ENCODE measurements at places on chromosomes 6 and 20.

GRCh38 chr6:16736856-16737775 is 24.1 kb downstream of the ATXN1 start:
- no peak for DNase-seq

DNA sequence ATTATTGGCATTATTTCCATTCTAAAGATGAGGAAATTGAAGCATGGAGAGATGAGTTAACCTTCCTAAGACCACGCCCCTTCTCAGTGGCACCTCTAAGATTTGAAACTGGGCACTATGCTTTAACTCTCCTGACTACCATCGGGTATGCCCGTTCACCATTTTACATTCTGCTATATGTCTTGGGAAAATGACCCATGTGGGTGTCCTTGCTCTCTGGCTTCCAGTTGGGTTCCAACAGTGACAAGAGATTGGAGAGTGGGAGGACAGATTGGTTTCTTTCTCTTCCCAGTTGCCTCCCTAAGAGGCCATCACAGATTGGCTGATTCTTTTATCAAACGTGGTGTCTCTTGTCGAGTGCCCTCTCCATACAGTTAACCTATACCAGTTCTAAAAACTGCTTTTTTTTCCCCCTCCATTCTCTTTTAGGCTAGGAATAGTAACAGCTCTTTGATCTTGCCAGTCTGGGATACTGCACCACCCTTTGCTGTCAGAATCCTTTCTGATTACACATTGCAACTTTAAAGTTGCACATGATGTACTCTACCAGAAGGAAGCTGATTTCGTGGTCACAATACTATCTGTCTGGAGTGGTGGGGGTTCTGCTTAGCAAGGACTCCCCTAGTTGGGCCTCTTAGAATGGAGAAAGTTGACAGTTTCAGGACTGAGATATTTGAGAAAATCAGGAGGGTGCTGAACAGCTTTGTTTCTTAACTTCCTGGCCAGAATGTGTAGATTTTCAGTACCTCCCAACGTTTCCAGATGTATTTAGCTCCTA is 88.0 kb upstream of the ELOVL5 start:
- DNase-seq, result no peak

- DNase-seq, result no peak
These were observed 16.3 kb upstream of the RFPL4B start for GRCh38 chr6:112330879-112331265.

DNA sequence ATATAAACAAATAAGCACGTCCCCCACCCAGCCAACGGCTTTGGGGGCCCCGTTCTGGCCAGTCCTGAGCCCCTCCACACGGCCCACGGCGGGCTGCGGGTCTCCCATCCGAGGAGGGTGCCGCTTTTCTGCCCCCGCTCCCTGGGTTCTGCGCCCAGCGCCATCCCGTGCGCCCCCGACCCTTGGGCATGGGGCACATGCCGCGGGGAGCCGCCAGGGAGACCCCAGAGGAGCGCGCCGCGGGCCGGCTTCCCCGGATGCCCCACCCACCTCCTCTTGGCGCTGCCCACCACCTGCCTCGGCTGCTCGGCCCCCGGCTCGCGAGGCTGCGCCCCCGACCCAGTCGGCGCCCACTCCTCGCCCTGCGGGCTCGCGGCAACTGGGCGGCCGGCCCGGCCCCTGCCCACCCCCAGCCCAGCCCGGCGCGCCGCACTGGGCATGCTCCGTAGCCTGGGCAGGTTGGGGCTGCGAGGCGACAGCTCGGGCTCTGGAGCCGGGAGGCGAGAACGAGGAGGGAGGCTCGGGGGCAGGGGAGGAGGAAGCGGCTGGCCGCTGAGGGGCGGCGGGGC is 570 bp upstream of the PLCB4 start:
- DNase-seq, result no peak

DNA sequence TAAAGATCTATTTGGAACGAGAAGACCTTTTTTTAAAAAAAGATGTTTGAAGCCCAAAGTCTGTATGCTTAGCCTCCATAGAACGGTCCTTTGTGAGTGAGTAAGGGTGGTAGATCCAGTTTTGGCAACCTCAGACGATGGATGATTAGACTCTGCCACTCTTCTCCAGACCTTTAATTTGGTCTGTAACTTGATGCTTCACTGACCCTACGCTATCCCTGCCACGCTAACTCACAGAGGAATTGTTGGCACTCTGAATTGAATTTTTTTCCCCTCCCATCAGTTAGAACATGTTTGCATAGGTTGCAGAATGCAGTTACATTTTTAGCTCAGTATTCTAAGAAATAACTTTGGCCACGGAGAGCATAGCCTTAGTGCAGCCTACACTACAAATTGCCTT is 15.8 kb upstream of the DEK start:
- DNase-seq, result no peak

- no peak for DNase-seq
These were observed 40.0 kb downstream of the NOL4L start for GRCh38 chr20:32544893-32545840.

GRCh38 chr6:115770851-115771250 is 289.8 kb downstream of the FRK start:
- DNase-seq, result no peak

DNA sequence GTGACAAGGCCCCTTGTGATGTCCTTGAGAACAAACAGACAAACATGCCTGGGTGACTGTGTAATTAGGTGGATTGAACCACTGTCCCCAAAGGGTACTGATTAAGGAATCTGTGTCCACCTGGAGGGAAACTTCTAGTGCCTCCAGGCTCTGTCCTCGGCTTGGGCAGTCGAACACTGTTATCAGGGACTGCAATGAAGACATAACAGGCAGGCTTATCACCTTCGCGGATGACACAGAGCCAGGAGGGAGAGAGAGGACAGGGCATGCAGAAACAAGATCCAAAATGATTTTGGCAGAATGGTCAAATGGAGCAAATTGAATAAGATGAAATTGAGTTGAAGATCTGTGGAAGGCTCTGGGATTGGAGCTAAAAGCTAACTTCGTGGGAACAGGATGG is 60.9 kb upstream of the ZFAND3 start:
- no peak for DNase-seq

- DNase-seq, result no peak
These were observed 19.8 kb downstream of the MDN1 start for GRCh38 chr6:89799756-89800155.

DNA sequence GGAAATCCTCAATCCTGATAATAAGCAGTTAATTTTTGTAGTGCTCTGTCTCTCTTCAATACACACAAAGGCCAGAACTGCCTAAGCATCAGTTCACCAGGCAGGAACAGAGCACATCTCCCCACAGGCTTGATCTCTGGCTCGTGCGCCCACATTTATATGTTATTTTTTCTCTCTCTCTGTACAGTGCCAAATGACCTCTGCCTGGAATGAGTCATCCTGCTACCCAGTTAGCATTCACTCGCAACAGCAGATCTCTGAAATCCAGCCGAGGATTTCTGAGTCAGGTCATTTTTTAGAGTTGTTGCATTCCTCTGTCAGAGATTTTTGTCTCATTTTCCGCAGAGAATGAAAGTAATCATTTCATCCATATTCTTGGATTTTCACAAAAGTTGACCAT is 107.1 kb downstream of the COL12A1 start:
- DNase-seq, result no peak

DNA sequence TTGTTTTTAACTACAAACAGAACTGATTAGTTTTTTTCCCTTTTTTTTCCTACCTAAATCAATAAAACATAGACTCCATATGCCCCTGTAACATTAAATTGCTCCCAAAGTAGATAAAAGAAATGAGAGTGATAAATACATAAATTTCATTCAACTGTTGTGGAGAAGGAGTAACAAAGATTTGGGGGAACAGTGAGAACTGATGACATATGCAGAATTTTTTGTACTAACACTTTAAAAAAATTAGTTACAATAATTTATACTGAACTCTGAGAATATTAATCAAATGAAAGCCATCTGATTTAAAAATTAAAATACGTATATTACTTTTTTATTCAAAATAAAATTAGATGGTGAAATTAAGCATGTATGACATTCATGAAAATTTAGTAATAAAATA is 195.7 kb downstream of the COL19A1 start:
- DNase-seq, result no peak

GRCh38 chr6:40393641-40394040 is 193.5 kb downstream of the LRFN2 start:
- DNase-seq, result no peak

GRCh38 chr6:66825539-66825938 is 1118.5 kb upstream of the EYS start:
- no peak for DNase-seq

DNA sequence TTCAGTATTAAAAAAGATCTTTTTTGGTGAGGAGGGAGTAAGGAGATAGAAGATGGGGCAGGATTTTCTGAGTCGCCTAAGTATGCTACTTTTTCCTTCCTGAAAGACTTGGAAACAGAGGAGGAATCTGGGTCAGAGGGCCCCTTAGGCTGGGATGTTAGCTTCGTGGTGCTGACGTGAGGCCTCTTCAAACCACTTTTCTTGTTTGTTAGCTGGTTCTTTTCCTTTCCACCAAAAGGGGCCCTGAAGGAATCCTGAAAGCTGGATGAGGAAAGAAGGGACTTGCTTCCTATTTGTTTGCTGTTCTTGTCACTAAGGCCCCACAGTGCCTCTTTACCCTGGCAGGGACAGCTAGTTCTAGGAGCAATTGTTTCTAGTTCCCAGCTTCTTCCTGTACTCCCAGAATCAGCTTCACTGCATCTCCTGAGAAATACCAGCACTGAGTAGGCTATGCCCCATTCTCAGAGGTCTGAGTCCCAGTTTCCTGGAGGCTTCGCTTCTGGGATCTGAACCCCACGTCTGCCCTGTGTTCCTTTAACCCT is 2.2 kb upstream of the IL20RA start:
- DNase-seq, result no peak

DNA sequence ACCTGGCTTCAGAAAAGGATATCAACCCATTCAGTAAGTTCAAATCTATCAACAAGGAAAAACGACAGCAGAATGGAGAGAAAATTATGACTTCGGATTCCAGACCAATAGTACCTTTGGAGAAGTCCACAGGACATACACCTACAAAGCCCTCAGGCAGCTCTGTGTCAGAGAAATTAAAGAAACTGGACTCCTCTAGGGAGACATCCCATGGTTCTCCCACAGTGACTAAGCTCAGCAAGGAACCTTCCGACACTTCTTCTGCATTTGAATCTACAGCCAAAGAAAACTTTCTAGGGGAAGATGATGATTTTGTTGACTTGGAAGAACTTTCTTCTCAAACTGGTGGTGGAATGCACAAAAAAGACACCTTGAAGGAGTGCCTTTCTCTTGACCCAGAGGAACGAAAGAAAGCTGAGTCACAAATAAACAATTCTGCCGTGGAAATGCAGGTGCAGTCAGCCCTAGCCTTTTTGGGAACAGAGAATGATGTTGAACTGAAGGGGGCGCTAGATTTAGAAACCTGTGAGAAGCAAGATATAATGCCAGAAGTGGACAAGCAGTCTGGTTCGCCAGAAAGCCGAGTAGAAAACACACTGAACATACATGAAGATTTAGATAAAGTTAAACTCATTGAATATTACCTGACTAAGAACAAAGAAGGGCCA is 67.4 kb upstream of the HINT3 start:
- DNase-seq, result no peak
